ENCODE measurements at places on chromosomes 13 and 19.

DNA sequence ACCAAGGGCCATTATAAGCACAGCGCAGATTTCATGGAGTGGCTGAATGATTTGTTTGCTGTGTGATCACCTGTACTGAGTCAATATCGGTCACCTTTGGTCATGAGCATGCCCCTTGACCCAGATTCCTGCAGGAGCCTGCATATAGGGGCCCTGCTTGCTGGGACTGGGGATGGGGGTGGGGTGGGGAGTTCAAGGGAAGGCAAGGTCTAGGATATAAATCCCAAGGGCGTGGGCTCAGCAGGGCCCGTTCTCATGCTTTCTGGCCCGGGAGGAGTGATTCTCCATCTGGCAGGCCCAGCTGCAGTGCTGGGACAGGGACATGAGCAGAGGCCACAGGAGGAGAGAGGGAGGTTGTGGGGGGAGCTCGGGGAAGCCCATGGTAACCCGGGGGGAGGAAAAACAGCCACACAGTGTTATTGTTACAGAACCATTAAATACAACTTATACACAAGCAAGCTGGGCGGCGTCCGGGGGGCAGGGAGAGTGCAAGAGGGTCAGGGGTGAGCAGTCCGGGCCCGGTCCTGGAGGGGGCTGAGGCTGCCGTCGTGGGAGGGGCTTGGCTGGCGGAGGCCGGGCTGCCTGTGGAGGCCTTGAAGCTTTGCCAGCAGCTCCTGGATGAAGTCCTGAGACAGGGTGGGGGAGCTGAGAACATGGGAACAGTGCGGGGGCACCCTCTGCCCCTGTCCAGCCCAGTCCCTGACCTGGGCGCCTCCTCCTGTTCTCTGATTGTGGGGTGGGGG, 5.2 kb downstream of the PPP1R14A start:
- no peak for DNase-seq

DNA sequence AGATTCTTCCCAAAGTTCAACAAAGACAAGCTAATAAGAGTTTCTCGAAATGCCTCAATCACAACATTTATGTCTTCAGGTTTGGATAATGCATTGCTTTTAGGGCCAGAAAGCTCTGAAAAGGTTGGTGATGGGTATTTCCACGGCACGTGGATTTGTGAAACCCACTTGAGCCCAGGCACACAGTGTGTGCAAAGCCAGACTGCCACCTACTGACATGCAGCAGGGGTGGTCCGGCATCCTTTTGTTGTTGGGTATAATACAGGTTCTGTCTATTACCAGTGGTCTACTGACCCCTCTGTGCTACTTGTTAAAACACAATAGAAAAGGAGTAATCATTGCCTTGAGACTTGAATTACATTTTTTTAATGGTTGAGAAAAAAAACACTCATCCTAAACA, 225.6 kb downstream of the RAP2A start:
- no peak for DNase-seq

- DNase-seq = no peak
These were observed 153.3 kb downstream of the TNFRSF19 start for GRCh38 chr13:23723471-23723870.

DNA sequence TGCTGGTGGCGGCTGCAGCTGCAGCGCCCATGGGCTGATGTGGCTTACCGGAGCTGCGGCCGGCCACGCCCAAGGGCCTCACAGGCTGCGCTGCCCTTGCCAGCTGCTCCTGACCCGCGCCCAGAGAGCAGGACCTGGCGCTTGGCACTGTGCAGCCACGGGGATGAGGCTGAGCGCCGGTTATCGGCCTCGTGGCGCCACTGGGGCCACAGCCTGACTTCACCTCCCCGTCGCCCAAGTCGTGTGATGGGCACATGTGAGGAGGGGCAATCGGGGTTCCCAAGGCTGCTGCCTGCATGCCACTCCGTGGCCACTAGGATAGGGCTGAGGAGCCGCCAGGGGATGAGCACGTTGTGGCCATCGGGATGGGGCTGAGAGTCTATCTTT, 77.2 kb upstream of the PABPC3 start:
- no peak for DNase-seq

GRCh38 chr19:35569281-35569781, 5.9 kb upstream of the ATP4A start:
- no peak for DNase-seq

DNA sequence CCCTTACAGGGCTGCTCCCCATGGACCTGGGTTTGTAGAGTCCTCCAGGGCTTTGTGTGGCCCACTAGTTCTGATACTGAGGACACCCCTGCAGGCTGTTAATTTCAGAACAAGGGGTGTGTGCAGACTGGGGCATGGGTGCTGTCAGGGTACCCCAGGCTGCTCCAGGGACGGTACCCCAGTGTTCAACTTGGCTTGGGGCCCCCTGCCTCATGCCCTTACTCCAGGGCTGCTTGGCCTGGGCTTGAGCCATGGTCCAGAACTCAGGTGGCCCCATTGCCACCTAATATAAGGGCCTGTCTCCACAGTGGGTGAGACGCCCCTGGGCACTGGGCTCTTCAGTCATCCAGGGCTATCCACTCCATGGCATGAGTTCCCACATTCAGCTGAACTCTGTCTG, 1417.6 kb downstream of the UQCRFS1 start:
- DNase-seq = no peak

GRCh38 chr13:75763512-75763911, 127.4 kb downstream of the LMO7 start:
- DNase-seq = no peak

DNA sequence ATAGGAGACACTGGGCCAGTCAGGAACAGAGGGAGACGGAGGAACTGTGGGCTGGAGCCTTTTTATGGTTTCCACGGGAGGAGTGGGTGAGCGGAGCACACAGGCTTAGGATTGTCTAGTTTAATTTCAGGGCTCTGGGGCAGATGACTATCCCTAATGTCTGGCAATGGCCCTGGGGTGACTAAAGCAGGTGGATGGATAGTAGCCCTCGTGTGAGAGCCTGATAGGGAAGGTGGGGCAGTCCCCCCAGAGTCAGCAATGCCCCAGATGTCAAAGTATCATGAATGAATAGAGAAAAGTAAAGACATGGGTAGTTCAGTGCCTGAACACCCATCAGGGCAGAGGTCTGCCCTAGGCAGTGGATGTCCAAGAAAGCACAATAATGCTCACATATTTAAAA, 94.2 kb downstream of the ZDHHC20 start:
- no peak for DNase-seq

GRCh38 chr19:41530761-41531301, 45.1 kb upstream of the CEACAM21 start:
- no peak for DNase-seq

DNA sequence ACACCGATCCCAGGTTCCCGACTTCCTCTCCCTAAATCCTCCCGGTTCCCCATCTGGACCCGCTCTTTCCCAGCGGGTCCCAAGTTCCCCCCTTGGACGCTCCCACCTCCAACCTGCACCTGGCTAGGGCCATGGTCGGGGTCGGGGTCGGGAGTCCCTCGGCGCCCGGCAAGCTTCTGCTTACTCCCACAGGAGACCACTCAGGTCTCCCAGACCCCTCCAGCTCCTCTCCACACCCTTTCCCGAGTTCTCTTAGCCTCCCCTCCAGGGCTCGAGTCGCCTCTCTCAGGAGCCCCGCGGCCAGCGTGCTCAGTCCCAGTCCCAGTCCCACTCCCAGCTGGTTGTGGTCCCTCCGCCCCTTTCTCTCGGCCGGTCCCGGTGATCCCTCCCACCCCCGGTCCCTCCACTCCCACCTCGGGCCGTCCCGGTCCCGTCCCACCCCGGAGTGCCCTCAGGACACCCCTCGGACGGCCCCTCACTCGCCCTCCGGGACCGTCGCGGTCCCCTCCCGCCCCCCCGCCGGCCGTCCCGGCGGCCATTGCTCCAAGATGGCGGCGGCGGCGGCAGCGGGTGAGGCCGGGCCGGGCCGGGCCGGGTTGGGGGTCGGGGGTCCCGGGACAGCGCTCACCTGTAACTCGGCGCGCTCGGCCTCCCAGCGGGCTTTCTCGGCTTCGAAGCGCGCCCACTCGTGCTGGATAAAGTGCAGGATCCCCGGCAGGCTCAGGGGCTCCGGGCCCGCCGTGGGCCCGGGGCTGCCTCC, at the start of gene FKRP:
Gene FKRP (plus strand): TSS at position 537 of the 760 bp plus-strand sequence. CDS start 9,394 bp downstream, outside the sequence.
- no peak for DNase-seq

DNA sequence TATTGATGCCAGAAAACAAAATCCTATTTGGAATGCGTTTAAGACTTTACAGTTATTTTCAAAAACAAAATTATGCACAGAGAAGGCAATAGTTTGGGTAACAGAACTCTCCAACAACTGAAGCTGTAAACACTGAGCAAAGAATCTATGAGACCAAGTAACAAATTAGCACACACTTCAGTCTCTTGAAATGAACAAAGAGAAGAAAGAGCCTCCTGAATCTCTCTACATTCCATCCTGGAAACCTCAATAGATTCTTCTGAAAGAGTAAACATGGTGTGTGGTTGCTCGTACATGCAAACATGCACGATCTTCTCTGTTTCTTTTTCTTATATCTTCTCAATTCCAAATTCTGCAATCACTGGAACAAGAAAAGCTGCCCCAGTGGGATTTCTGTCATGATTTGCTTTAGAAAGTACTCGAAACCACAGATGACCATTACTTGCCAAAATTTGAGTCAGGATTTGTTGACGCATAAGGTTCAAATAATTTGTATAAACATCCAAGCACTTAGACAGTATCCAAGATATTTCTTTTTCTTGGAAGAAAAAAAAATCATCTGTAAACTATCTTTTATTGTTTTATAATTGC, 137.9 kb upstream of the DACH1 start:
- no peak for DNase-seq

GRCh38 chr19:1069009-1069779, 2.2 kb downstream of the ARHGAP45 start:
- no peak for DNase-seq

DNA sequence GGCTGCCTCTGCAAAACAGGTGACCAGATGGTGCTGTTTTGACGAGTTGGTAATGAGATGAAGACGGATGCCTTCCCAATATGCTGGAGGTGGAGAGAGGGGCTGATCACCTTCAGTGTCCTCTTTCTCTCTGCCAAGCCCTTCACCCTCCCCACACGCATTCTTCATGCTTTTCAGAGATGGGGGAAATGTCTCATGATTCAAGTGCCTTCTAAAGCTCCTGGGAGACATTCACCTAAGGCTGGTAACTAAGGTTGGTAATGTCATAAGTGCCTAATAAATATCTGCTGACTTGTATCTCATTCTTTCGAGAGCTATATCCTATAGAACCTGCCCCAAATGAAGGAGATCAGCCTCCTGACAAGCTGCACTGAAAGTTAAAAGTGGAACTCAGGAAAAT, 86.2 kb upstream of the MBNL2 start:
- no peak for DNase-seq

DNA sequence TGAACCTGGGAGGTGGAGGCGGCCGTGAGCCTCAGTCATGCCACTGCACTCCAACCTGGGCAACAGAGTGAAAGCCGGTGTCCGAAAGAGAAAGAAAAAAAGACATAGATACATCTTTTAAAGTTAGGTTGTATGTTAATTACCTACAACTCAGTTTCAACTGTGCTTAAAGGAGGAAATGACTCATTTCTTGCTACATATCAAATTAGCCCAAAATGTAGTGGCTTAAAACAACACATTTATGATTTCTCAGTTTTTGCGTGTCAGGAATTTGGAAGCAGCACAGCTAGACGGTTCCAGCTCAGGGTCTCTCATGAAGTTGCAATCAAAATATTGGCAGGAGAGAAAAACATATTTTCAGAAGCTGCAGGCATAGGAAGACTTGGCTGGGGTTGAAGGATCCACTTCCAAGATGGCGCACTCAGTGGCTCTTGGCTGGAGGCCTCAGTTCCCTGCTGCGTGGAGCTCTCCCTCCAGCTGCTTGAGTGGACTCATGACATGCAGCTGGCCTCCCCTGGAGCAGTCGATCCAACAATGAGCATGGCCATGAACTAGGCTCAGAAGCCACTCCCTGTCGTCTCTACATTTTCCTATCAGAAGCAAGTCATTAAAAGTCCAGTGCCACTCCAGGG, 7.1 kb downstream of the LDLR start:
- DNase-seq = no peak

DNA sequence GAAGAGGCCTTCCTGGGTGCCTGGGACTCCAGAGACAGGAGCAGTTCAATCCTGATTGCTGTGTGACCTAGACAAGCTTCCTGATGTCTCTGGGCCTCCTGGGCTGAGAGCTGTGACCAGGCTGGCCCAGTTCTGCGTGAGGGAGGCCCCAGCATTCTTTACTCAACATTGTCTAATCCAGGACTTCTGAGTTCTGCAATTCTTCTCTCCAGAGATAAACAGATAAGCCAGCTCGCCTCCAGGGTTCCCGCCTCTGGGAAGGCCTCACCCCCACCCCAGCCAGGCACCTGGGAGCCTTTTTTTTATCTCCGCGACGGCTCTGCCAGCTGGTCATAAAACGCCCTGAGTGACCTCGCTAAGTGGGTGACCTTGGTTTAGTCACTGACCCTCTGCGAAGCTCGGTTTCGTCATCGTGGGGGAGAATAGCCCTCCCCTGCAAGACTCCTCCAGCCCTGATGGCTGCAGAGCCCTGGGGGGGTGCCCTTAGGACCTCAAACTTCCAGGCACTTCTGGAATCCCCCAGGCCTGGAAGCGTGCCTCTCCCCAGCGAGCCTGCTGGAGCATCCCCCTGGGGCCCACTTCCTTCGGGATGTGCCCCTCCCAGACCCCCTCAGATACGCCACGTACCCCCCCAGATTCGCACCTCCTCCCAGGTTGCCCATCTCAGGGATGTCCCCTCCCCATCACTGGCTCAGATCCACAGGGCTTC, 1.9 kb downstream of the SULT2B1 start:
- DNase-seq = no peak

GRCh38 chr13:73571376-73571775, 512.6 kb downstream of the KLF5 start:
- DNase-seq = no peak

DNA sequence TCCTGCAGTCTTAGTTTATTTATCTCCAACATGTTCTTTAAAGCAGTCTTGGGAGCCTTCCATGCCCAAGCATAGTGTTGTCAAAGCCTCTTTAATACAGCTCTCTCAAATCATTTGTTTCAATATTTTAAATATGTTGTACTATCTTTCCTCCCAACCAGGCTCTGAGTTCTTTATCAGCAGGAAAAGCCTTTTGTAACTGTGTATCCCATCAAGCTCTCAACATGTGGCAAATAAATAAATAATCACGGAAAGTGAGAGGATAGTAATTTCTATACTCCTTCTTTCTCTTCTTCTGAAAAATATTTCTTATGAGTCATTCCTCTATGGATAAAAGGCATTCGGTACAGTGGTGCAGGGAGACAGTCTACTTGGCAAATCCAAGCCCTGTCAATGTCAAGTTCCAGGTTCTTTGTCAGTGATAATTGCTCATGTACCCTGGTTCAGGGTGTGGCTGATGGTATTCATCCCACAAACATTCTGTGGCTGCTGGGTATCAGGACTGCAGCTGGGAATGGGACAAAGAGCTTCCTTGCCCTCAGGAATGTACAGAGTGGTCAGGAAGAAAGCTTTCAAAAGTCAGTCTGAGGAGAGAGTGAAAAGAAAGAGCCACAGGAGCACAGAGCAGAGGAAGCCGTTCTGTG, 384.3 kb downstream of the EFNB2 start:
- DNase-seq = no peak

- no peak for DNase-seq
These were observed 184.9 kb downstream of the TM9SF2 start for GRCh38 chr13:99686157-99686572.
